A549 treated with AZD2906 at 1 μM for 4 hours (cell line): ENCODE measurements at places on chromosomes 3 and 15. TPM values are rescaled to one million over a fixed set of nuclear protein-coding genes. Genes with fewer than 3 reads are reported as not detected.

Gene DUOX1
- 0.05 TPM in 3 of 5 replicates, not detected in the others for total RNA-seq

Gene GJD2
- total RNA-seq, result 0.03 TPM in 1 of 5 replicates, not detected in the others

Gene NEIL1
- 1.4 to 3.8 TPM (median 3.0 TPM) in 5 replicates for total RNA-seq

Gene WDR93
- 0.13 to 0.25 TPM (median 0.21 TPM) in 5 replicates for total RNA-seq

Gene ACTC1
- total RNA-seq, result 0.08 to 0.46 TPM (median 0.22 TPM) in 5 replicates
